Amygdala (tissue), 56 donors: ENCODE measurements at places on chromosomes 12 and 14.

GRCh38 chr14:48391661-48392060 lies 716.3 kb upstream of the MDGA2 start:
- DNase-seq, result no peak

DNA sequence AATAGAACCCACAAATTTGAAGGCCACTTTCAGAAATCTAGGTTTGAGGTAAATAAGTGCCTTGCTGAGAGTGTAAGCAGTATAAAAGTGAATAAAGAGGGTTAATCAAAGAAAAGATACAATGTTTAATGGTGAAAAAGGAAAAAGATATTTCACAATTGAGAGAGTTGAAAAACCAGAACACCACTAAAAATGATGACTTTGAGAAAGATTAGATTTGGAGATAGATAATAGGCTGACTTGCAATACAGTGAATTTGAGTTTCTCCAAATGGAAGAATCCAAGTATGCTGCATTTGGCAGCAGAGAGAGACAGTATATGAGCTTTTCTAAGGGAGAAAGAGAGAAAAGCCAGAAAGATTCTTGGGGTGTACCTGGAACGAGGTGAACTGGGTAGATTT lies 2.2 kb downstream of the DENR start:
- no peak for DNase-seq

GRCh38 chr12:19003141-19003540 lies 126.4 kb upstream of the PLEKHA5 start:
- no peak for DNase-seq

DNA sequence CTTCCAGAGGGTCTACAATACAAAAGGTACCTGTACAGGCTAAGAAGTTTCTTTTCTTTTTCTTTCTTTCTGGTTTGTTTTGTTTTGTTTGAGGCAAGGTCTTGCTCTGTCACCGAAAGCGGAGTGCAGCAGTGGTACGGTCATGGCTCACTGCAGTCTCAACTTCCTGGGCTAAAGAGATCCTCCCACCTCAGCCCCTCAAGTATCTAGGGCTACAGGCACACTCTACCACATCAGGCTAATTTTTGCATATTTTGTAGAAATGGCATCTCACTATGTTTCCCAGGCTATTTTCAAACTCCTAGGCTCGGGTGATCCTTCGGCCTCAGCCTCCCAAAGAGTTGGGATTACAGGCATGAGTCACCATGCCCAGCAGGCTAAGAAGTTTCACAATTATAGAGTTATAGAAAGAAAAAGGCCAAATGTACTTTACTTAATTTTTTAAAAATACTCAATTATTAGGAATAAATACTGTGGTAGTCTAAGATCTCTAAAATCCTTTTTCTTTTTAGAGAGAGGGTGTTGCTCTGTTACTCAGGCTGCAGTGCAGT lies 3.0 kb upstream of the PIGH start:
- no peak for DNase-seq

GRCh38 chr12:120625557-120626419 lies 14.6 kb upstream of the CABP1 start:
- DNase-seq, result no peak

GRCh38 chr12:52060498-52061177 lies 9.1 kb upstream of the ATG101 start:
- no peak for DNase-seq

DNA sequence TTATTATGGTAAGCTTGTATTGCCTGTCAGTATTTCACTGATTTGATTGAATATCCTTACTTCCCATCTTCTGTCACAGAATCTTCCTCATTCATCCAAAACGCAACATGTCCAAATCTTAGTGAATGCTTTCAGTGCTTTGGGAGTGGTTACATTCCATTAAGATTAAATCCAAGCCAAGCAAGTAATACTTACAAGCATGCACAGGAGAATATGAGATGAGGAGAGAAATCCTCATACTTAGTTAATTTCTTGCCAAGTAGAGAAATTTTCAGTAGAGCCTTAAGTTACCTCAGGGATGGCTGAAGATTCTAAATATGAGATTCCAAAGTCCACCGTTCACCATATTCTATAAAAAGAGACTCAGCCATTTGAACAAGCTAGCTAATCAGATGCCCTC lies 316.0 kb downstream of the RAD51B start:
- DNase-seq, result no peak

- DNase-seq, result no peak
These were observed 16.9 kb upstream of the PPP4R4 start for GRCh38 chr14:94157197-94157596.

GRCh38 chr12:68297929-68298328 lies 34.2 kb downstream of the MDM1 start:
- DNase-seq, result no peak

DNA sequence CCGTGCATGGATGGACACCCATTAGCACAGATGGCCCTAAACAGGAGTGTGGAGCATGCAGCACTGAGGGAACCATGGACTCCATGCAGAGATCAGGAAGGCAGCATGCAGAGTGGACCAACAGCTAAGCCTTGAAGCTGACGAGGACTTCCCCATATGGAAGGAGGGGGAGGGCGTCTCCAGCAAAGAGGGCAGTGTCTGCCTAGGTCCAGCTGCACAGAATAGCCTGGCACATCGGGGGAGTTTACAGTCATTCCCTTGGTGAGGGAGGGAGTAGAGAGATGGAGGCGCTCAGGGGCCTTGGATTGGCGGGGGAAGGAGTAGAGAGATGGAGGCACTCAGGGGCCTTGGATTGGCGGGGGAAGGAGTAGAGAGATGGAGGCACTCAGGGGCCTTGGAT lies 64.5 kb downstream of the ANKRD9 start:
- peak; percentile 66 for DNase-seq

- DNase-seq, result no peak
These were observed 425.2 kb downstream of the RPS29 start for GRCh38 chr14:49160983-49161382.

DNA sequence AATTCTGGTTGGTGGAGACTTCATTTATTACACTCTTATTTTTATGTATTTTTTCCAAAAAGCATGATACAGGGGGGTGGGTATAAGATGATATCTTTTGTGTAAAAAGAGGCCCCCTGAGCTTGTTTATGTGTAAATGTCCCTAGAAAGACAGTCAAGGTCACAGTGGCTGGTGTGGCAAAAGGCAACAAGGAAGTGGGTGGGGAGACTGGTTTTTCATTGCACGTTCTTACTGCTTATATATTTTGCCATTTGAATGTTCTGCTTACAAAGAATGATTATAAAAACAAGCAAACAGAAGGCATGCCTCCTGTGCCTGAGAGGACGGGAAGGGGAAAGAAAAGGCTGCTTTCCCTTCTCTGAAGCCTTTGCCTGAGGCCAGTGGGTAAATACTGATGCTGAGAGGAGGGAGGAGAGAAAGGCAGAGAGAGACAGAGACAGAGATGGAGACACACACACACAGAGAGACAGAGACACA lies 24.1 kb upstream of the ADIPOR2 start:
- no peak for DNase-seq

GRCh38 chr14:101707068-101707842 lies 54.3 kb upstream of the PPP2R5C start:
- peak; percentile 24 for DNase-seq
